ENCODE measurements at places on chromosomes 6 and 20. TPM values are rescaled to one million over a fixed set of nuclear protein-coding genes. Genes with fewer than 3 reads are reported as not detected.

GRCh38 chr20:48049171-48049570 is 263.9 kb upstream of the SULF2 start:
- no peak for DNase-seq

DNA sequence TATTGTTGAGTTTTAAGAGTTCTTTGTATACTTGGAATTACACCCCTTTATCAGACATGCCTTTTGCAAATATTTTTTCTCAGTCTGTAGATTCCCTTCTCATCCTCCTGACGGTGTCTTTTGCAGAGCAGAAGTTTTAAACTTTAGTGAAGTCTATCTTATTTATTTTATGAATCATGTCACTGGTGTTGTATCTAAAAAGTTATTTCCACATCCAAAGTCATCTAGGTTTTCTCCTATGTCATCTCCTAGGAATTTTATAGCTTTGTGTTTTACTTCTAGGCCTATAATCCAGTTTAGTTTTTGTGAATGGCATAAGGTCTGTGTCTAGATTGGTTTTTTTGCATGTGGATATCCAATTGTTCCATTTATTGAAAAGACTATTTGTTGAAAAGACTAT is 271.3 kb downstream of the KIF16B start:
- no peak for DNase-seq

The CLVS2 gene
- polyA plus RNA-seq, result 0.19 TPM

The TMEM217 gene
- polyA plus RNA-seq, result 1.6 TPM

DNA sequence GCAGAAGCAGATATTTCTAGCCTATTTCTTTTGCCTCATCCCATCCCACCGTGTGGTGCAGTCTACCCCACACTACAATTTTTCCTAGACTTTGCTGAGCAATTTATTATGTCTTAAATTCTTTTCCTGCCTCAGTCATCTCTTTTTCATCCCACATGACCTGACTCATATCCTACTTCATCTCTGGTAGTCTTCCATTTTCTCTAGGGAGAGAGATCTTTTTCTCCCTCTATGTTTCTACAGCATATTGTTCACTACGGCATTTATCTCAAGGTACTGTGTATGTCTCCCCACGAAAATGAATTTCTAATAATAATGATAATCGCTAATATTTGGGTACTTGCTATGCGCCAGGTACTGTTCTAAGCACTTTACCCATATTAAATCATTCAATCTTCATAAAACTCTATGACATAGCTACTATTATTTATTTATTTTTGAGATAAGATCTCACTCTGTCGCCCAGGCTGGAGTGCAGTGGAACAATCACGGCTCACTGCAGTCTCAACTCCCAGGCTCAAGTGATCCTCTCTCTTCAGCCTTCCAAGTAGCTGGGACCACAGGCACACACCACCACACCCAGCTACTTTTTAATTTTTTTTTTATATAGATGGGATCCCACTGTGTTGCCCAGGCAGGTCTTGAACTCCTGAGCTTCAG is 15.6 kb downstream of the PDSS2 start:
- no peak for DNase-seq

DNA sequence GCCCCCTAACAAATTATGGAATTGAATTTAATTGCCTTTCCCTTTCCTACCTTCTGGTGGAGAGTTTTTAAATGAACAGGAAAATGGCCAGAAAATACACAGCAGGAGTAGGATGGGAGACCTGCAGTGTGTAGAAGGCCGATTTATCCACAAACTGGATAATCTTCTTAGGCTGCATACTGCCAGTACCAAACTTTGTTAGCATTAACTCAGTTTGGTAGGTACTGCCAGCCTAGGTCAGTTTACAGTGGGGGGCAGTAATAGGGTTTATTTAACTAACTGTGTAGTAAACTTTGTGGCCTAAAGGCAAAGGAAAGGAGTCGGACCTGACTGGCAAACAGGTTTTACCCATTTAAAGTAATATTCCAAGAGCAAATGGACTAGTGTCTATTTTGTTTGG is 4.6 kb downstream of the NCOA3 start:
- DNase-seq, result no peak

GRCh38 chr20:53171065-53171464 is 198.9 kb downstream of the TSHZ2 start:
- DNase-seq, result no peak

Data from right renal cortex interstitium (tissue), 3 donors.